Activated CD8-positive, alpha-beta memory T cell treated with anti-CD3 and anti-CD28 coated beads, Interleukin-2, amount 50 U/mL, for 4 hours (primary cell): ENCODE measurements at places on chromosomes 1 and 21.

DNA sequence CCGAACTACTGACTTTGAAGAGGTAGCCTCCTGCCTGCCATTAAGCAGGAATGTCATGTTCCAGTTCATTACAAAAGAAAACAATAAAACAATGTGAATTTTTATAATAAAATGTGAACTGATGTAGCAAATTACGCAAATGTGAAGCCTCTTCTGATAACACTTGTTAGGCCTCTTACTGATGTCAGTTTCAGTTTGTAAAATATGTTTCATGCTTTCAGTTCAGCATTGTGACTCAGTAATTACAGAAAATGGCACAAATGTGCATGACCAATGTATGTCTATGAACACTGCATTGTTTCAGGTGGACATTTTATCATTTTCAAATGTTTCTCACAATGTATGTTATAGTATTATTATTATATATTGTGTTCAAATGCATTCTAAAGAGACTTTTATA, 159.8 kb upstream of the SGIP1 start:
- DNase-seq, result no peak

DNA sequence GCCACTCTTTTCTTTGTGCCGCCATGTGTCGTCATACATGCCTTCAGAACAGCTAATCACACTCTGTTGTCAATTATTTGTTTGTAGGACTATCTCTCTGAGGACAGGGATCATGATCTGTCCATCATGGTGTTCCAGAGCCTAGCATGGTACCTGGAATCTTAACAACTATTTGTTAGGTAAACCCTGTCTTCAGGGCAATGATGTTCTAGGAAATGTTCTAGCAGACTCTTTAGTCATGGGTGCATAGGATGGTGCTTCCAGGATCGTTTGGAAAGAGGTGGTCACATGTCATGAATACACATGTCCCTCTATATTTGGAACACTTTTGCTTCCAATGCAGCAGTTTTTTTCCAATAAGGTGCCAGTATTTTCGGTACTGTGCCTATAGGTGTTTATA, 18.2 kb upstream of the KIAA0040 start:
- DNase-seq, result no peak

DNA sequence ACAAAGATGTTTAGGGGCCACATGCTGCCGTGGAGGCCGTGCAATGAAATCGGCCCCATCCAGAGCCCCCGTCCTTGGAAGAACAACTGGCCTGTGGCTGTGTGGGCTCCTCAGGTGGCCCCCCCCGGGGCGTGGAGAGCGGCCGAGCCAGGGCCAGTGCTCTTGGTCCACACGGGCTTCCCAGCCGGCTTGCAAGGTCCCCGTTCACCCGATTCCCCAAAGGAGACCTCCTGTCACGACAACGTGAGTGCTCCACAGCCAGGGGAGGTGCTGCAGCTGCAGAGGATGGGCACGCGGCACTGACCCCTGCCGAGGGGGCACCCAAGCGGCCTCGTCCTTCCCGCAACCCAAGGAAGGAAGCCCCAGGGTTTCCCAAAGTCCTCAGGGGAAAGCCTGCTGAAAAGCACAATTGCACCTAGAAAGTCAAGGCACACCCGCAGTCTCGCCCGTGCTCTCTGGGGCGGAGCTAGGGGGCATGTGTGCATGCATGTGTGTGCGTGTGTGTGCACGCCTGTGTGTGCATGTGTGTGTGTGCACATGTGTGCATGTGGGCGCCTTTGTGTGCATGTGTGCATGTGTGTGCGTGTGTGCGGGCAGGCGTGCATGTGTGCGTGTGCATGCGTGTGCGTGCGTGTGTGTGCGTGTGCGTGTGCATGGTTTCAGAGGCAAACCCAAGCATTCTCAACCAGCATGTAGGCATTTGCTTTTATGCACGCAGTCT, 48.2 kb downstream of the SLX9 start:
- peak; percentile 14 for DNase-seq

DNA sequence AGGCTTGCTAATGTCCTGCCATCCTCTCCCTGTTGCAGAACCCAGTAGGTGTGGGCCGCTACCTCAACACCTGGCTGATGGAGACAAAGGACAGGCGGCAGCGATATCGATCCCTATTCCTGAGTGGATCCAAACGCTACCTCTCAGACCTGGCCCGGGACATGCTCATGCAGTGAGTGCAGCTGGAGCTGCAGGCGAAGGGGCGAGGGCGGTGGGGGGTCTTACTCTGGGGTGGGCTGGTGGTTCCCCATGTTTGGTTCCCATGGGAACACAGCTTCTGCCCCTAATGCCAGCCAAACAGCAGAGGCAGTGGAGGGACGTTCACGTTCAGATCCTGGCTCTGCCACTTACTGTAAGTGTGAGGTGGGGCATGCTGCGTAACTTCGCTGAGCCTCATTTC, 15.8 kb upstream of the TTC22 start:
- DNase-seq, result no peak

GRCh38 chr21:37711836-37712568, 204.3 kb downstream of the KCNJ6 start:
- no peak for DNase-seq

GRCh38 chr1:31787261-31787660, 23.1 kb upstream of the ADGRB2 start:
- DNase-seq, result peak; percentile 2

DNA sequence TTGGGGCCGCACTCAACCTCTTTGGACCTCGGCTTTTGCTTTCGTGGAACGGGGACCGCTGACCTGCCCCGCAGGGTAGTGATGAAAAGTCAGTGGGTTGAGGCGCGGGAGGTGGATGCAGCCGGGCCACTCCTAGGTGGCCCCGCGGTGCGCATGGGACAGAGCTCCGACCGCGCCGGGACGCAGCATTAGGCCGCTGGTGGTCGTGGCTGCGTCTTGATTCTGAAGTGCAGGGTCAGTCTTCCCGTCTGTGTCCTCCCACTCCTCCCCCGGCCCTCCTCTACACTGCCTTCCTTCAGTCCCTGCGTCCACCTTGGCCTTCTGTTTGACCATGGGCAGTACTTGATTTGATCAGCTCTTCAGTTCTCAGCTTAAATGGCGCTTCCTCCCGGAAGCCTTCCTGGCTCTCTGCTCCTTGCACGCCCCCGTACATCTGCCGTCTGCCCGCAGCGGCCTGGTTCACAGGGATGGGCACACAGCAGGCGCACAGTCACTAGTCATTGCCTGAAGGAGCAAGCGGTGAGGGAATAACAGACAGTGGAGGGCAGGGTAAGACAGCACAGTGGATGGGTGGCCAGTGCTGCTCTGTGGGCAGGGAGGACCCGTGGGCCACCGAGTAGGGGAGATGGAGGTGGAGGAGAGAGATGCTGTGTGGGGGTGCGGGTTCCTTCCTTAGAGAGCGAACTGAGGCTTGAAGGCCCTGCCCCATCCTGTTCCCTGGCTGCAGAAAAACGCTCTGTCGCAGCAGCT, 633 bp downstream of the THEMIS2 start:
- DNase-seq, result peak; percentile 27

DNA sequence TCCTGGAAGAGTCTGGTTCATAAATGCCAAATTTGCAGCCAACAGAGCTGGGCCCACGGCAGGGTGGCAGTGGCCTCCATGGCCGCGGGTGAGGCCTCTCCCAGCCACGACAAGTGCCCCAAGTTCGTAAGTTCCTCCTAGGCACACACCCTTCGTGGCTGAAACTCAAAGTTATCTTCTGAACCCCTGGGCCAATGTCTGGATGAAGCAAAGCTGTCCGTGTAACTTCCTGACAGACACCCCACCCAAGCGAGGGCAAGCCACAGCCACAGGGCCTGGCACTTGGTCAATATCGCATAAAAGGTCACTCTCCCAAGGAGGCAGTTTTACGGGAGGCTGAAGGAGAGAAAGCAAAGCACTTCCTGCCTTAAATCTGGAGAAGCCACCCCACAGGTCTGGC, 27.8 kb upstream of the GPR153 start:
- no peak for DNase-seq

- DNase-seq, result no peak
Measured at GRCh38 chr1:8937701-8938100, 8.0 kb upstream of the CA6 start.

DNA sequence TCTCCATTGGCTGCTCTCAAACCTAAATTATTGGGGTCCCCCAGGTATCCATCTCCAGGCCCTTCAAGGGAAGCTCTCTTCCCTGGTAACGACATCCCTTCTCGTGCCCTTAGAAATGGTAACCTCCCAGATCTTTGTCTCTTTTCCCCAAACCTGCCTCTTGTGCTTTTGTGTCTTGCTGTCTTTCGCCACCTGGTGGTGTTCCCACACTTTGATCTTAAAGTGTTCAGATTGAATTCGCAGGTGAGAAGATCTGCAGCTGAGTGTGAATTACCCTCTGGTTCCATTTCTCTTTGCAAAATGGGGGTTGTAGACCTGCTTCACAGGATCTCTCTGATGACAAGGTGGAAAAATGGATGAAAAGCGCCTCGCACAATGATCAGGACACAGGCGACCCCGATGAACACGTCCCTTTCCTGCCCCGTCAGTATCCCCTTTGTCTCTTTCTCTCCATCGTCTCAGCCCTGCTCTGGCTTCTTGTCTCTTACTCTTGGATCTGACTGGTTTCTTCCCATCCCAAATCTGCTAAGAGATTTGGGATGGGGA, 53.1 kb downstream of the DOP1B start:
- peak; percentile 34 for DNase-seq

GRCh38 chr1:3170561-3171453, 101.8 kb downstream of the PRDM16 start:
- no peak for DNase-seq

GRCh38 chr21:43984905-43985689, 27.0 kb upstream of the TRAPPC10 start:
- no peak for DNase-seq

- DNase-seq, result no peak
Measured at GRCh38 chr1:64995316-64995715, 29.0 kb upstream of the JAK1 start.

- no peak for DNase-seq
Measured at GRCh38 chr1:116377541-116378529, 4.8 kb downstream of the ATP1A1 start.

- DNase-seq, result peak; percentile 23
Measured at GRCh38 chr1:181179987-181180365, 91.5 kb downstream of the IER5 start.

DNA sequence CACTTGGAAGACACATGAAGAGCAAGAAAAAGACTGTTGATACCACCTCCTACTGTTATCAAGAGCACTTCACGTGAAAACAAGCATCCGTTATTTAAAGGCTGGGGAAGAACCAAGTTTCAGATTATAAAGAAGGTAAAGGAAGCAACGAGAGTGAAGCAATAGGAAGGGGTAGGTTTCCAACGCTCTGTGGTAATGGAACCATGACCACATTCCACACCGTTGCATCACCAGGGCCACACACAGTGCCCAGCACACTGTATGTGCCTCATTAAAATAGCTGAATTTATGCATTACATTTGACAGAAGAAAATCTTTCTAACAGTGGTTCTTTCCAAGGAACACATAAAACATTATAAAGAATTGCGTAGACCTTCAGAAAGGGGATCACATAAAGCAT, 435.8 kb downstream of the MRPL39 start:
- DNase-seq, result no peak

DNA sequence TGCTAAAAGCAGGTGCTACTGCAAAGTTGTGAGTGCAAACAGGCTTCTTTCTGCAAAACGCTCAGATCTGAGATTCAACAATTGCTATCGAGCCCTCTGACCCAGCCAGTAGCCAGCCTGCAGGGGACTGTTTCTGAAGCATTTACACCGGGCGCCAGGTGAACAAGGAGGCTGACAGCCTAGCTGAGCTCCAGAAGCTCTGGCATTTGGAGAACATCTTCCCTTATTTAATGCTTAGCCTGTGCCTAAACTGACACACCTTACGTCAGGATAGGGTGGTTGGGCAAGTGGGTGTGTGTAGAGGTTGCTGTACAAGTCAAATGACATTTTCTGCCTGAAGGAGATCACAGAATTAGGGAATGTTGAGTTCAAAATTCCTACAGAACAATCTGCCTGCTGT, 15.8 kb upstream of the PLA2G2C start:
- no peak for DNase-seq

GRCh38 chr1:118321840-118322239, 136.8 kb upstream of the SPAG17 start:
- no peak for DNase-seq

DNA sequence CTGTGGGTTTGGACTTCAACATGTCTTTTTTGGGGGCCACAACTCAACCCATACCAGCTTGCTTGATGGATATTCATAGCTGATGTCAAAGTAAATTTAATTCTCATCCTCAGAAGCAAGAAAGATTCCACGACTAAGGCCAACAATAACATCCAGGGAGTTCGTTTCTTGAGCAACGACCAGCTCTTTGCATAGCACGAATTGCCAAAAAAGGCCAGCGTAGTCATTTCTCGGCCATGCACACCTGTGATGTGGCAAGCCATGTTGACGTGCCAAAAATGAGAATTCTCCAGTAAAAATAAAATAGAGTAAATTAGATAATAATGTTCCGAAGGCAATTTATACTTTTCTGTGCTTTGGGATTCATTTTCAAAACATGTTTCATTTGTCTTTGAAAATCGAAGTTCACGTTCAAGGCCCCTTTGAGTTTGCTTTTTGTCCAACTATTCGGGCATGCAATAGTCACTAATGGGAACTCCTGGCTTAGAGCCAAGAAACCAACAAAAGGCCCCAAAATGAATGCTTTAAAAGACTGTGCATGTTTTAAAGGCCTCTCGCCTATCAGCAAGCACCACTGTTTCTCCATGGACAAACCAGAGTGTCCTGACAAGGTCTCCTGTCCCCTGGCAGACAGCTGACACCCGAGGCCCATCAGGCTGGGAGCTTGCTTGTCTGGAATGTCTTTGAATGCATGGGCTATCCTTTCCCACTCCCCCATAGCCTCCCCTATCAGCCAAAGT, 14.4 kb upstream of the IGSF5 start:
- DNase-seq, result no peak
